Islet precursor cell (in vitro differentiated cells): ENCODE measurements at places on chromosomes 5 and 9.

DNA sequence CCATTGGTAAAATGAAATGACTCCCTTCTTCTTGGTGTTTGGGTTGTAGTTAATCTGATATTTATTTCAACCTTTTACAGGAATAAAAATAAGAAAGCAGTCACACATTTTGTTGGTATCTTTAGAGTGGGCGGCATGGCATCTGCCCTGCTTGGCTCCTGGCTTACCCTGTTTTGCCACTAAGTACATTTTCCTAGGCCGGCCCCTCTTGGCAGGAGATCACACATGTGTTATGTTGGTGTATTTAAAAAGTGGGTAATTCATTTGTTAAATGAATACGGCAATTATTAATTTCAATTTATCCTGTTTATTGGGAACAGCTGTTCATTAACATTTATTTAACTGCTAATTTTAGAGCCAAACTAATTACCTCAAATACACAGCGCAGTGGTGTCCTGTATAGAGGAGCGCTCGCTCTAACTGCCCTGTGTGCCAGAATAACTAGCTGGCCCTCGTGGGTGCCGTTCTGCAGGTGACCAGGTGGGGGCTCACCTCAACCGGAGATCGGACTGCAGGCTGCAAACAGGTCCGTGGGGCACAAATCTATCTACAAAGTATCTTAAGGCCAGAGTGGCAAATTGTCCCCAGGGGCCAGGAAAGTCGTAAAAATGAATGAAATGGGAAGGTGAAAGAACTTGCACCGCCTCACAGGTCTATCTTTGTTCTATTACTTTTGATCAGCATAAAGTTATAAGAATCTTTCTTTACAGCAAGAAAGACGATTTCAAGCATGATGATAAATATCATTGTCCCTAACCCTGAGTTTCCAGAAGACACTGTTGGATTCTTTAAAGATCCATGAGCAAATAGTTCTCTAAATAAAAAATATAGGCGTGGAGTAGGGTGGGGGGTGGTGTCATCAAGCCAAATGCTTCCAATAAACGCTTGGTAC, 26.2 kb upstream of the GPR151 start:
- peak; percentile 90 for DNase-seq

- DNase-seq: peak; percentile 90
Observed at GRCh38 chr5:117454716-117455212, 880.1 kb upstream of the SEMA6A start.

DNA sequence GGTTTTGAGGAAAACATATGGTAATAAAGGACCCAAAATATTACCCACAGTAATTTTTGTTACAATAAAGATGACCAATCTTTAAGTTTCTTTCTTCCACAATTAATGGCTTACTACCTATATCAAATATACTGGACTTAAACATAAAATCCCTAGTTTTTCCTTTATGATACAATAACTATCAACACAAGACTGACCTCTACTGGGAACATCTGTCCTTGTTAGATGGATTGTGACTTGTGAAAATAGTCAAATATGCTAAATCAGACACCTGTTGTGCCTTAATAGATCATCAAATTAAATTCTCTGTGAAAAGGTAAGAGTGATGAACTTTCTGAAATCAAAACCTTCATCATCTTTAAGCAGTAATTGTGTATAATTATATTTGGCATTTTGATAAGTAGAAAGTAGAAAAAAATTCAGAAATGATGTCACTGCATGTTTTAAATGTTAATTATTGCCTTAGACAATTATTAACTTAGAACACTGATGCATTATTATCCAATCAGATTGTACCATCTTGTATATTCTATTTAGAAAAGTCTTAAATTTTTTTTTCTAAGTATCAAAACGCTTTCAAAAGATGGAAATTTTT, 113.6 kb downstream of the DEPDC1B start:
- DNase-seq: no peak

GRCh38 chr5:91219091-91219802, 163.9 kb downstream of the ARRDC3 start:
- DNase-seq: no peak

GRCh38 chr5:66224274-66224673, 80.2 kb downstream of the SREK1 start:
- no peak for DNase-seq
